ENCODE measurements at places on chromosomes 11 and 22. TPM values are rescaled to one million over a fixed set of nuclear protein-coding genes. Genes with fewer than 3 reads are reported as not detected.

GRCh38 chr22:50729391-50730012, 8.5 kb upstream of the ACR start:
- no peak for DNase-seq

The MYOD1 gene
- polyA plus RNA-seq: not detected

- DNase-seq: no peak
Observed at GRCh38 chr22:39405346-39406085, 5.9 kb downstream of the TAB1 start.

DNA sequence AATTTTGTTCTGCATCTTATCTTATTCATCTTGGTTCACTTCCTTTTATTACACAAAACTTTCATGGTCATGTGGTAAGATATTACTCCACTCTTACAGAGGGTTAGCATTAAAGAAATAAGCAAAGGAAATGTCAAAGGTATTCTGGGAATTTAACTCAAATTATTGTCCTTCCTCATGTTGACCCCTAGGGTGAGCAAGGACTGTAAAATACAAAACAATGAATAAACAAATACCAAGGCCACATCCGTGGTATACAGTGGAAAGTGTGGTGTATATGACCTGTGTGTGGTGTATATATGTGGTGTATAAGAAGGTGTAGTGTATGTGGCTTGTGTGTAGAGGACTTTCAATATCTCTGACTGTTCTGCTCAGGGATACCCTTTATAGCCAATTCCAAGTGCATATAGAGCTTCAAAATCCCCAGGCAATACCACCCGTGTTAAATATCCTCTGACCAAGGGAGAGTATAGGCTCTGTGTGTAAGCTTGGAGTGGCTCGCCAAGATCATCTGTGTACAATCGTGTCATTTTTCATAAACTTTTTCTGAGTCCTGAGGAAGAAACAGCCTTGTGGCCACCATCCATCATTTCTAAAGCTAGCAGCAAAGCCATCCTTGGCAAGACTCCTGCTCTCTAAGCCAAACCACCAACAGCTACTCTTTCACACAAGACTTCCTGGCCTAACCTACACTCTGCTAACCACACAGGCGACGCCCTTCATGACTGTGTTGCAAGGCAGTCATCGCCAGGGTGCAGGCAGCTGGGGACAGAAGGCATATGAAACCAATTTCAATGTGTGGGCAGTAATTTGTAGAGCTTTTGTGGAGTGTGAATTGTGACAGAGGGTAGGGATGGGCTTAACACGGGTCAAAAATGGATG, 548.0 kb downstream of the ETS1 start:
- DNase-seq: peak; percentile 88

The PHOX2A gene
- not detected for polyA plus RNA-seq

The OR5P2 gene
- polyA plus RNA-seq: 0.05 TPM

- DNase-seq: no peak
Observed at GRCh38 chr11:986270-986951, 50.1 kb downstream of the MUC6 start.

DNA sequence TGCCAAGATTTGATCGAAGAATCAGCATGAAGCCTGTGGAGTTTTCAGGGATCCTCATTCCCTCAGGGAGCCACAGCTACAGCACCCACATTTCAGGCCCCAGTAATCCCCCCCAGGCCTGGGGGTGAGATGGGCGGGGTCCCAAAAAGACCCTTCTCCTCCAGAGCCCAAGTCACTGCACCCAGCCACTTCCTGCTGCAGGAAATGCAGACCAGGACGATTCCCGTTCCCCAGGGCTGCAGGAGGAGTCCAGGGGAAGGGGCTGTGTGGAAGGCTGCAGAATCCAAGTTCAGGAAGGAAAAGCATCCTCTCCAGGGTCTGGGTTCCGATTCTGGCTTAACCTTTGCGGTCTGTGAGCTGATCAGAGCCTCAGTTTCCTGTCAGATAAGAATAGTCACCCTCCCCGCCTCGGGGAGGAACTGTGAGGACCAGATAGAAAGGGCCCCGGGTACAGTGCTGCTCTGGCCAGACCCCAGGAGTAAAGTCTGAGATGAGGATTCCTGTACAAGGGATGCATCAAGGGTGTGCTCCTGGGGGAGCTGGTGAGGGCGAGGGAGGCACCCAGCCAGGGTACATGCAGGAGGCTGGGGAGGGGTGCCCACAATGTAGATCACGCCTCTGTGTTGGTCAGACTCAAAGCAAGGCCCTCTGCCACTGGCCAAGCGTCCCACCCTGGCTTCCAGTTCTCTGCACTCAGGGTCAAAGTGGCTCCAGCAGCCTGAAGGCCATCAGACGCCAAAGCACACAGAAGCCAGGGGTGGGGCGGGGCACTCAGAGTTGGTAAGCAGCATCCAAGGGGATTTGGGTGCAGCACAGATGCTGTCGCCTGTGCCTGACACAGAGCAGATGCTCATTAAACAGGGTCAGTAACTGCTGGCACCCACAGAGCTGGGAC, 30.1 kb upstream of the TP53I11 start:
- DNase-seq: no peak

All from mammary epithelial cell (primary cell).